ENCODE measurements at places on chromosomes 16 and 17.

- DNase-seq = no peak
Measured at GRCh38 chr17:38329808-38330730, 13.7 kb downstream of the GPR179 start.

GRCh38 chr16:72853575-72854266, 194.2 kb downstream of the ZFHX3 start:
- DNase-seq = no peak

DNA sequence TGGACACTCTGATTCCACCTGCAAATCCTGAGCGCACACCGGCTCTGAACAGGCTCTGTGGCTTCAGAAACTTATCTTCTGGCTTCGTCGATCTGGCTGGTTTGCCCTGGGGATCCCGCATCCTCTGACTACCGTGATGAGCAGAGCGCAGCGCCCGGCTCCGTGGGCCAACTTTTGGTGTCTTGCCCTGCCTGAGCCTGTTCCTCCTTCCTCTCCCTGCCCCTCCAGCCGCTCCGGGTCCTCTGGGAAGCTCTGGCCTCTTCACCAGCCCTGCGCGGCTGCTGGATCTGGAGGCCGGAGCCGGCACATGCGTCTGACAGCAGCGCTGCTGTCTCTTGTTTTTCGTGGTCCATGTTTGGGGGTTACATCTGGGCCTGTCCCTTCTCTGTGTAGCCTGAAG, 65.6 kb downstream of the JPH3 start:
- no peak for DNase-seq

GRCh38 chr16:68707340-68708152, 29.5 kb upstream of the CDH1 start:
- no peak for DNase-seq

GRCh38 chr17:50539762-50540559, 7.0 kb upstream of the SPATA20 start:
- DNase-seq = no peak

GRCh38 chr16:72568502-72568901, 396.5 kb upstream of the PMFBP1 start:
- peak; percentile 7 for DNase-seq

DNA sequence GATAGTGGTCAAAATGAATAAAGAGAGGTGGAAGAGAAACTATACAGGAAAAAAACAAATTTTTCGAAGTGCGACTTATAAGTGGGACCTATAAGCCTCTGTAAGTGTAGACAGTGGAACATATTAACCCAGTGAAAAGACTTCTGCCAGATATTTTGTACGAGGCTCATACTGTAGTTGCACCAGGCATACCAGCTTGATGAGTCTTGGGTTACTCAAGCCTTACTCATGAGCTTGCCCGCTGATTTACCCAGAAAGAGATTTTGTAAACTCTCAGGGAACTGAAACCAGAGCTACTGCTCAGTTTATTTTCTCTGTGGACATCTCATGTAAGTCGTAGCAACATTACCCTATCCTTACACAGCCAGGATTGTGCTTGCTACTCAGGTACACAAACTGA, 708.0 kb upstream of the SOX9 start:
- no peak for DNase-seq

- DNase-seq = no peak
Measured at GRCh38 chr17:79791735-79792161, 5.1 kb downstream of the CBX8 start.

- DNase-seq = no peak
Measured at GRCh38 chr17:51670899-51671298, 410.6 kb downstream of the UTP18 start.

DNA sequence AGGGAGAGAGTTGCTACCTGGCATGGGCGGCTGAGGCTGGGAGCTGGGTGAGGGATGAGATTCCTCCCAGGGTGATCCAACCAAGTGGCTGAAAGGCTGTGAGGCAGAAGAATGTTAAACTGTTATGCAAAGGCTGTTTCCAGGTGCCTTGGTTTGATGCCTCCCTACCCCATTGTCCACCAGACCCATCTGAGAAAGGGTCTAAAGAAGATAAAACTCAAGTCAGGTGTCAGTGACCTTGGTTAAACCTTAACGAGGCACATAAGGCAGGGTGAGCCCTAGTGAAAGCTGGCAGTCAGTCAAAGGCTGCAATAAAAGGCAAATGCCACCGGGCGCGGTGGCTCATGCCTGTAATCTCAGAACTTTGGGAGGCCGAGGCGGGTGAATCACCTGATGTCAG, 23.8 kb downstream of the LDHD start:
- DNase-seq = no peak

DNA sequence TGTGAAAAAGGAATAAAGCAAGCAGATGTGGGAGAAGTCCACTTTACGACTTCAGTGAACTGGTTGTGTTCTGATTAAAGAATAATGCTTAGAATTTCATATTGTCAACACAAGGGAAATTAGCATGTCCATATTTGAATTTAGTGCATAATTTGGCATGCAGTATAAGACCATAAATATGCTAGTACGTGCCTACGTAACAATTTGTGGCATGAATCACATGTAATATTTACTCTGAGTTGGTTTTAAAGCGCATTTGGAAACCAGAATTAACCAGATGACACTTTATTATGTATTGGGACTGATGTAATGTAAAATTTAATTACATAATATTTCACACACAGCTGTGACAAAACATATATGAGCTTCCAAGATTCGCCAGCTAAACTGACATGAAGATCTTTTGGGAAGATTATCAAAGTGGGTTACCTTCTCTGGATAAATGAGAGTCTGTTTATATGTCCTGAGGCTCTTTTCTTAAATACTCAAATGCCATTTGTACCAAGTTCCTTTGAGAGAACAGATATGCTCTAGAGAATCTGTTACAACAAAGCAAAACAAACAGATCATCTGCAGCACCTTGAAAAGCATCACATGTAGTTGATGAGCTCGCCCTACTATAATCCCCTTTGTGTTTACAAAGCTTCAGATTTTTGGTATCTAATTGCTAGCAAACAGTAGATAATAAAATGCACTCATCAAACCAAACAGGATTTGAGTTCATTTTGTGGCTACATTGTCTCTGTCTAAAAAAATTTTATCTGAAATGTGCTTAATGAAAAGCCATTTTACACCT, 1468.6 kb downstream of the CDH11 start:
- no peak for DNase-seq

- DNase-seq = peak; percentile 67
Measured at GRCh38 chr16:56460101-56460500, 8.7 kb downstream of the OGFOD1 start.

GRCh38 chr16:61946019-61946418, 90.2 kb downstream of the CDH8 start:
- DNase-seq = no peak

GRCh38 chr17:21025451-21025850, 17.4 kb downstream of the USP22 start:
- DNase-seq = no peak

DNA sequence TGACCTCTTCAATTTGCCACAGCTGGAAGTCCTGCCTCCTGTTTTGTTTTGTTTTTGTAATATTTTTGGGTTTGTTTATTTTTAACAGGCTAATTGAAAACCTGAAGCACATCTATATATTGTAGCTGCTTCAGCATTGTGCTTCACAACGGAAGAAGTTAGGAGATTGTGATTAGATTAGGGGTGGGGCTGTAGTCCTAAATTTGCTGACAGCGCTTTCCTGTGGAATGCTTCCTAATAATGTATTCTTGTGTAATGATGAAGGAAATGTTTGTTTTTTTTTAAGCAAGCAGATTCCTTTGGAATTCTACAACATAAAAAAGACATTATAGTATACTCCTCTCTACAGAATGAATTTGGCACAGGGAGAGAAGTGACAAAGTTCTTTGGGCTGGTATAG, 70.1 kb downstream of the NLK start:
- DNase-seq = no peak

Measured in NCI-H524 treated with DMSO at 0.1 percent for 48 hours (cell line).